ENCODE measurements at places on chromosomes 2 and 18.

DNA sequence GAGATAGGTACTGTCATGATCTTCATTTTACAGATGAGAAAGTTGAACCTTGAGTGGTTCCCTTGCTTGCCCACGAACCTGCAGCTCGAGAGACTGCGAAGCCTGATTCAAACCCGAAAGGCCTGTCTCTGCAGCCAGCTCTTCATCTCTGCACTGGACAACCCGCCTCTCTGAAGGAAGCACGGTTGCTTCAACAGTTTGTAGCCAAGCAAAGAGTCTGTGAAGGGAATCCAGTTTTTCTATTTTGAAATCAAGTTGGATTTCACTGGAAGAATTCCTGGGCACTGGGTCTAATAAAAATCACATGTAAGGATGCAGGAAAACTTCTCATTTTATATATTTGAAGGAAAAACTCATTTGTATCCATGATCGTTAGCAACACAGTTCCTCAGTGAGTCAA lies 21.3 kb upstream of the ICOS start:
- no peak for DNase-seq

DNA sequence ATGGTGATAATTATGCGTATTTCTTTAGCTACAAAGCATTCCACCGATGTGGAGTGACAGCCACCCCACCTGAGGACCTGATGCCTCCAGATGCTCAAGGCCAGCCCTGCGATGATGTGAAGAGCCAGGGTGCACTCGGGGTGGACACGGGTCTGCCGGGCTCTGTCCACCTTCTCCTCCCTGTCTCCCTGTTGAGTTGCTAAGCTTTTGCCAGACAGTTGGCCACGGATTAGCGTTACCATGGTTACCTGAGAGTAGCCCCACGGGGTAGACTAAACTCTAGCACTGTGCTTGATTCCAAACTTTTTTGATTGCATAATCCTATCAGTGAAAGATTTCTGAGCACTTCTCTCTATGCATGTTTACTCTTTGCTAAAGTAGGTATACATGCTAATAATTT lies 86.2 kb downstream of the SMIM21 start:
- DNase-seq: no peak

DNA sequence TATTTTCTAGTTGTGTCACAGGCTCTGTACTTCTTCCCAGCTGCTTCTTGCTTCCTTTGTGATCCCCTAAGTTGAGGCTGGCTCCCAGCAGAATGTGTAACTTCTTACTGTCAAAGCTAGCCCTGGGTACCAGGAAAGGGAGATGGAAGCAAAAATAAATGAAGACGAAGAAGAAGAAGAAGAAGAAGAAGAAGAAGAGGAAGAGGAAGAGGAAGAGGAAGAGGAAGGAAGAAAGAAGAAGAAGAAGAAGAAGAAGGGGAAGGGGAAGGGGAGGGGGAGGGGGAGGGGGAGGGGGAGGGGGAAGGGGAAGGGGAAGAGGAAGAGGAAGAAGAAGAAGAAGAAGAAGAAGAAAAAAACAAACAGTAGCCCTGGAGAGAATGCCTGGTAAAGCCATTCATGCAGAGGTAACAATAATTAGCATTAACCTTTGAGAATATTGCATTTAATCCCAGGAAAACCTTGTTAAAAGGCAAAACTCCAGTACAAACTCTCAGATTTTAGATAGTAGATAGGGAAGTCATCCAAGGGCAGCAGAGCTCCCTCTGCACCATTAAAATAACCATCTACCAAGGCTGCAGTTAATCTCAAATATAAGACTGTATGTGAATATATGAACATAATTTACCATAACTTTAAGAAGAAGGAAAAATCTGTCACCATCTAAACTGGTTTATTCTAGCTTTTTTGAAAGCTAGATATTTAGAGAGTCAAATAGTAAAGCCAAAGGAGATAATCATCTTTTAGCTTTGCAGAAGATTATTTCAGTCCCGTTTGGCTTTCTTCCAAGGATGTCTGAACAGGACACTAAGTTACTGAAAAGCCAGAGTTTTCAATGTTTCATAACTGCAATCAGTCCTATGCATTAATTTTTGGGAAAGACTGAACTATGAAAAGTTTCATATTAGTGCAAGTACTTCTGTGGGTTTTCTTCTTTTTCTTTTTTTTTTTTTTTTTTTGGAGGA lies 44.3 kb upstream of the FBXO11 start:
- DNase-seq: no peak

GRCh38 chr2:147789720-147790119 lies 55.1 kb upstream of the ACVR2A start:
- no peak for DNase-seq

GRCh38 chr2:206556357-206556949 lies 85.8 kb upstream of the FAM237A start:
- DNase-seq: peak; percentile 37

DNA sequence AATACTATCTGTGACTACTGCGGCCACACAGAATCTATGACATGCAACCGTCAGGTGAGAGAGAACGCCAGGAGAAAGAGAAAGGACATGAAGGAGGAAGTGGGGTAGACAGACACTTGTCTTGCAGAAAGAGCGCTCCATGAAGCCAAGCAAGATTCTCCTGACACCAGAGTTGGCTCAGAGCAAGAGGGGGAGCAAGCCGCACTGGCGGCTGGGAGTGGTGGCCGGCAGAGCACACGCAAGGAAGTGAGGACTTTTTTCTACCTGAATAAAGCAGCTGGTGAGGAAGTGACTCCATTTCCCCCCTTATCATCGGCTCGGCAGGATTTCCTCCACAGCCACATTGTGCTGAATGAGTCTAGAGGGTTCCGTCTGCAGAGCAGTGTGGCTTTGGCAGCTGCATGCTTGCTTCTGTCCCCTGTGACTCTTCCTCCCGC lies 181.6 kb downstream of the BCL2 start:
- no peak for DNase-seq

Data from foreskin keratinocyte (primary cell).